ENCODE measurements at places on chromosomes 12 and 14.

GRCh38 chr14:37131205-37131604 is 41.2 kb downstream of the SLC25A21 start:
- DNase-seq, result no peak

DNA sequence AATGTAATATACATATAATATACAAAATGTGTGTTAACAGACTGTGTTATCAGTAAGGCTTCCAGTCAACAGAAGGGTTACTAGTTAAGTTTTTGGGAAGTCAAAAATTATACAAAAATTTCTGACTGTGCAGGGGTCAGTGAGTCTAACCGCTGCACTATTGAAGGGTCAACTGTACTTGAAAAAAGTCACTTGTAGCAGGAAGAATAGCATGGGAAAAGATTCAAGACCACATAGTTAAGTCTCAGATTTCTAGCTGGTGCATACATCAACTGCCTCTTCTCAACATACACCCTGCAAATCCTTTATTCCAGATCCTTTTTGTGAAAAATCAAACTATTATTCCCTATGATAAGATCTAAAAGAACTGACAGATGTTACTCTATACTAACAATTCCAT is 5.9 kb downstream of the EPS8 start:
- DNase-seq, result no peak

DNA sequence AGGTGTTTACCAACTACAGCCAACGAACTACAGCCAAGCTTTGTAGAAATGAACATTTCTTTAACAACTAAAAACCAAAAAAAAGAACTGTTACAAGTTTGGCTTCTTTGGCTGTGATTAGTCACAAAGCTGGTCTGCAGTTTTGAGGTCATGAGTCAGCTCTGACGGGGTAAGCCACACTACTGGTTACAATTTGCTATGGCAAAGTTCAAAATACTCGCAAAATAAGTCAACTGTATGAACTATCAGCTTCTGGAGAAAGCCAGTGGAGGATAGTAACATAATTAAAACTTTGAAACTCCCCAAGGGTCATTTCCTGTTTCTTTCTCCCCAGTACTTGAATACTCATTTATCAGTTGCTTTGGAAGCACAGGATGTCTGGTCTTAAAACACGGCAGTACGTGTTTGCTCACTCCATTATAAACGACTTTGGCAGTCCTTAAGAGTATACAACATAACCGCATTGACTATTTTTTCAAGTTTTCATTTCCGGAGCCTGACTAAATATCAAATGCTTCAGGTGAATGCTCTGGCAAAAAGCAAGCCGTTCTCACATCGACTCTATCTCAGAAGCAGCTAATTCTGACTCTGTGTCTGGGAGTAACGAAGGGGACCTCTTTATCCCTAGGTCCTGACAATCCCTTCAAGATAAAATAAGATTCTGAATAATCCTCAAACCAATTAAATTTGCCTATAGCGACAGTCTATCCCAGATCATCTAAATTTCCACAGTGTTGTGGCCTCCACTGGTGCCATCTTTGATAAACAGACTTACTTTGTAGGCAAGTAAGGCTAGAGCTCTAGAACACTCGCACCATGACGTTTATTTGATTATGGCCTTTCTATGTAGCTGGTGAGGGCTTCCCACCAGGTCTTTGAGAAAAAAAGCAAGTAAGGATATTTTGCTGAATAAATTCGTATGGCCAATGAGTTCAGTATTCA is 10.6 kb downstream of the PHLDA1 start:
- DNase-seq, result no peak

GRCh38 chr12:11765817-11766794 is 116.6 kb downstream of the ETV6 start:
- DNase-seq, result no peak

- no peak for DNase-seq
Observed at GRCh38 chr12:5505751-5506150, 73.8 kb downstream of the NTF3 start.

DNA sequence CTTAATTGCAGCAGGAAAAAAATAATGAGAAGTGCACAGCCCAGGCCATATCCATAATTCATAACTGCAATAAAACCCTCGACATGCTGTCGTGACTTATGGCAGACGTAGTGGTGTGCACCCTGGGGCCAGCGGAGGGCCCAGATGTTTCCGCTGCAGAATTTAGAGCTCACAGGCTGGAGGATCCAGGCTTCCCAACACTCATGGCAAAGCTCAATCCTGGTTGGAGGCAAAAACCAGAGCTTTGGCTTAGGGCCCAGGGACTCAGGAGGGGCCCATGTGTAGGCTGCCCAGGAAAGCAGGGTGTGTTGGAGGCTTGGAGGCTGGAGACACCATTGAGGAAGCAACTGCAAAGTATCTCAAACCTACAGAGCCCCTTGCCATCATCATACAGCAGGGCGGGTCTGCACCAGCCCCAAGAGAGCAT is 68.7 kb downstream of the SERPINA3 start:
- peak; percentile 41 for DNase-seq

GRCh38 chr12:54977155-54977554 is 7.4 kb downstream of the TESPA1 start:
- DNase-seq, result no peak

DNA sequence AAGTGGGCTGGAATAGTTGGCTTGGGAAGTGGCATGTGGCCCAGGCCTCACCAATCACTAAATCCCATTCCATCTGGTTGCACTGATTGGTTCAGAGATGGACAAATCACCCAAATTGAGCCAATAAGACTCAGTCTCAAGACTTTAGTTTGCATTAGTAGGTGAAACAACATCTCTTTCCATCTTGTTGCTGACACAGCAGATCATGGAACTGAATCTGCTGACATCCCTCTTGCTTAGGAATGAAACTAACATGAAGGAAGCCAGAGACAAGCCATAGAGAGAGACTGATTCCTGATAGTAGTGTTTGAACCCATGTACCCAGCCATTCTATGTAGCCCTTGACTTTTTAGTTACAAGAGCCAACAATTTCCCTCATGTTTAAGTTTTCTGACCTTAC is 307.0 kb downstream of the GLT1D1 start:
- DNase-seq, result no peak

DNA sequence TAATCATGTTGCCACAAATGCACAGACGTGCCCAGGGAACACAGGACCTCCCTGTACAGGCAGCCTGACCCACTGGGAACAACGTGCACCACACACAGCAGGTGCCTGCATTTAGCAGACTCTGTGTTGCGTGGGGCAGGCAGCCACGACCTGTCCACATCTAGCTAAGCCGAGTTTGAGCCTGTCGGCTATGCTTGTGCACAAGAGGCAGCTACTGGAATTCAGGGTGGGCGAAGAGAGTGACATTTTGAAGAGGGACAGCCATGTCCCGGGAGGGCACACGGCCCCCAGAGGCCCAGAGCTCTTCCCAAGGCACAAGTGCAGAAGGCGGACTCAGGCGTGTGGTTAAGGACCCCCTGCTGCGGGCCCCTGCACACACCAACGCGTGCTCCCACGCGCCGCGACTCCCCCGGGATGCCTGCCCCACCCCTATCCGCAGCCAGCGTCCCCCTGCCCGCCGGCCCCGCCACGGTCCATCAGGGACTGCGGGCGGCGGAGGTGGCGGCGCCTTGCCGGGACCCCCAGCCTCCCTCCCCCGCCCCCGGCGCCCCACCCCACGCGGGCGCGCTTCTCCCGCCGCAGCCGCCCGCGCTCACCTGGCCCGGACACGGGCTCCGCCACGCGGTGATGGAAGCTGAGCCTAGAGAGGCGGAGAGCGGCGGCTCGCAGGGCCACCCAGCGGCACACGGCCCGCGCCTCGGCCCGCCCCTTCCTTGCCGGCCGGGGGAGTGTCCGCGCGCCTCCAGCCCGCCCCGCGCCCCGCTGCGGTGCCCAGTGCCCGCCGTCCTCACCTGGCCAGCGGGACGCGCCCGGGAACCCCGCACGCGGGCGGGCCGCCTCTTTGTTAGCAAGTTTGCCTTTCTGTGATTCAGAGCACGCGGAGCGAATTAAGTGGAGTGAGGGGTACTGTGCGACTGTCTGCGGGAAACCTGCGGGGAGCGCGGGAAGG is 125.3 kb upstream of the PRMT8 start:
- DNase-seq, result no peak

DNA sequence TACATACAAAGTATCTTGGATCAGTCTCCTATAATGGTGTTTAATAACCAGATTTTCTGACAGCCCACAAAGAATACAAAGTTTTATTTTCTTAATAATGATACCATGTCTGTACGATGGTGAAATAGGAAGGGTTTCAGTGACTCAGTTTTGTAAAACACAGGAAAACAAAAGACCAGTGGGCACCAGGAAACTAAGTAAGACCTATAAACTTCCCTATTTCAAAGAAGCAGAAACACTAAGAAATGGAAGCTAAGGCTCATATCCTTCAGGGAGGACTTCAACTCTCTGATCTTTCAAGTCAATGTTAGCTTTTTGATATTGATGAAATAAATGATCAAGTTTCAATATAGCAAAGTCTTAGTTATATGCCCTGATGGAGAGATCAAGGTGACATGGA is 196.0 kb downstream of the DUSP6 start:
- no peak for DNase-seq

DNA sequence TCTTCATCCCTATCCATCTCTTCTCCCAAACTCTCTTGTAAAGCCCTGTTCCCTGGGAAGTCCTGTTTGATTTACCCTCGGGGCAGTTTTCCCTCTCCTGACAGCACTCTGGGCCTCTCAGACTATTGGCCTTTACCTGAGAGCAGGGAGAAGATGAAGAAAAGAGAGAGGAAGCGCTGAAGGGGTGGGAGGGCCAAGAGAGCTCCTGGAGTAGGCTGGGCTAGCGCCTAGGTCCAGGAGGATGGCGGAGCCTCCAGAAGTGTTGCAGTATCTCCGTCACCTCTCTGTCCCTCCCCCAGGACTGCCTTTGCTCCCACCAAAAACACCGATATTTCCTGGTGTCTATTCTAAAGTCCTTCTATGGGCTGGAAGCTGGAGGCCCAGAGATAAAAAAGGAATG is 5.7 kb upstream of the IGFBP6 start:
- peak; percentile 34 for DNase-seq

- no peak for DNase-seq
Observed at GRCh38 chr12:112828541-112828940, 37.0 kb downstream of the RPH3A start.

DNA sequence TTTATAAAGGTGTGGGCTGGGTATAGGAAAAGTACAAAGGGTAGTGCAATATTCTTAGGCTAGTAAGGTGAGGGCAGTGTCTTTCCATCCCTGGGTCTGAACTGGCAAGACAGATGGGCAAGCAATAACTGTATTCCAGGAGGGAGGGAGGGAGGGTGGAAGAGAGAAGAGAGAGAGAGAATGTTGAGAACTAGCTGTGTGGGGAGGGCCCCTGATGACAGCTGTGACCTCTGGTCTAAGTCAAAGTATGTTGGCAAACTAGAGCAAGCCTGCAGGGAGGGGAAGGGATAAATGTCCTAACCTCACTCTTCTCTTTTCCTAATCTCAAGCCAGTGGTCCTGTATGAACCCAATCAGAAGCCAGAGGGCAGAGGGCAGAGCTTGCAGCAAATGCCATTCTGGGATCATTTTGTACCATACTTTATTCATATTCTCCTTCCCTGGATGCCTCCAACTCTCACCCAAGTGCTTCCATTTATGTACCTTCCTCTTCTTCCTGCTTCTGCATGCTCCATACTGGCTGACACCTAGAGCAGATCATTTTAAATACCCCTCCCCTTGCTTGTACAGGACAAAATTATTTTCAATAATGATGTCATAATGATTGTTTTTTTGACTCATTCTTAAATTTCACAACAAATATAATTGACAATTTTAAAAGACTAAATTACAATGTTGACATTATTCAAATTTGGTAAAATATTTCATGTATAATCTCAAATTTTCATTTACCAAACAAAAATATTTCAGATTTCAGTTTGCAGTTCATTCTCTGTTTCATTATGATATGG is 75.9 kb downstream of the AKAP6 start:
- DNase-seq, result no peak

DNA sequence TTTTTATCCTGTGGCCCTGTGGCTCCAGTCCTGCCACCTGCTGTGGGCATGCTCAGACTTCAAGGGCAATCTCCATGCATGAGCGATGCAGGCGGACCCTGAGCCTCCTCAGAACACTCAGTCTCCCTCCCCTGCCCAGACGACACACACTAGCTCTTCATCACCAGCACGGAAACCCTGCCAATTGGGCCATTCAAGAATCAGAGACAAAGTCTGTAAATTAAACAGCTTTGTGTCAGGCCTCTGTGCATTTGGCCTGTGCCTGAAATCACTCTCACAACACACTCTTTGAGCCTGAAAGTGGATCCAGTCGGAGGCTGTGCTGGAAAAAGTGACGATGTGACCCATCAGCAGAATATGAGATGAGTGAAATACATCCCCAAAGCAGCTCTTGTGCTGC is 12.5 kb downstream of the POU6F1 start:
- DNase-seq, result no peak

DNA sequence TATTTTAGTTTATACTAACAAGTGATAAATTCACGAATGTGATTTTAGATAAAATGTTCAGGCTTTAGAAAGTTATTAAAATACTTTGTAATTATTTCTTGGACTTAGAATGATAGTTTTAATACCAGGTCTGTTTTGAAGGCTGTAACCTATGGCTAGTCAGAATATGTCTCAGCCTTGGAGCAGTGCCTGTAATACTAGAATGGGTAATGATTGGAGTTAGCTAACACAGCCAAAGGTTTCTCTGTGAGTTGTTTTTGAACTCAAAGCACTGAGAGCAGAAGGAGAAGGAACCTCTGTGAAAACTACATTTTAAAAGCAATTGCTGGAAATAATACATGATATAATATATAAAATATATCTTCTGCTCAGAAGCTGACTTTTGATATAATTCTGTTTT is 110.1 kb downstream of the TMEM117 start:
- DNase-seq, result no peak

GRCh38 chr14:73924337-73924736 is 25.6 kb downstream of the FAM161B start:
- no peak for DNase-seq

DNA sequence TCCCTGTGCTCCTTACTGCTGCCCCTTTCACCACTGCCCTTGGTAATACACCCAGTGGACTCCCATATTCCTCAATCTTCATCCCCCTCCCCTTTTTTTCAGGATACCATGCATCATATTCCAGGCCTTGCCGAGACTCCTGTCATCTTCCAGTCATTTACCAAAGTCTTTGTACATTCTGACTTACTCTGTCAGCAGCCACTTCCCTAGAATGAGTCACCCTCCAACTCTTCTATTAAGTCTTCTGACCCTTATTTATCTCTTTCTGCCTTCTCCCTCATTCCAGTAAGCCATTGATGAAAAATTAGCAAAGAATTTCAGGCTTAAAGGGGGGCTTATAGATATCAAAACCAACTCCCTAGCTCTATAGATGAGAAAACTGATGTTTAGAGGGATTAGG is 128.0 kb downstream of the STXBP6 start:
- DNase-seq, result no peak

DNA sequence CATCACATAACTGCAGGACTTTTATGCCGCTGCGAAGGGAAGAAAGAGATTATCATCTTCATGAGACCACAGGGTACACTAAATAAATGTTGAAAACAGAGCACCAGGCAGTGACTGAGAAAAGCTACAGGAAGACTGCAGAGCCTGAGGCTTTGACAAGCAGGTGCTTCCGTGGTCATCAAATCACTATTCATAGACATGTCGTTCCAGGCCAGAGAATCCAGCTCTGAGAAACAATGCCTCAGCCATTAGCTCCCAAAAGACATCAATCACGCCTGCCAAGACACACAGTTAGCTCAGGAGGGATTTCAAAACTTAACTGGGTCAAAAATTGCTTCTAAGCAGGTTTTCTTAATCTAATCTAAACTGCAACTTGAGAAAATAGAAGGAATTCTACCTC is 47.2 kb upstream of the GARIN6 start:
- DNase-seq, result no peak

GRCh38 chr12:57188090-57188425 is 28.5 kb upstream of the NXPH4 start:
- DNase-seq, result no peak

Measured in sigmoid colon (tissue), 7 donors.